GM23248 (cell line): ENCODE measurements at places on chromosomes 6 and 20. TPM values are rescaled to one million over a fixed set of nuclear protein-coding genes. Genes with fewer than 3 reads are reported as not detected.

DNA sequence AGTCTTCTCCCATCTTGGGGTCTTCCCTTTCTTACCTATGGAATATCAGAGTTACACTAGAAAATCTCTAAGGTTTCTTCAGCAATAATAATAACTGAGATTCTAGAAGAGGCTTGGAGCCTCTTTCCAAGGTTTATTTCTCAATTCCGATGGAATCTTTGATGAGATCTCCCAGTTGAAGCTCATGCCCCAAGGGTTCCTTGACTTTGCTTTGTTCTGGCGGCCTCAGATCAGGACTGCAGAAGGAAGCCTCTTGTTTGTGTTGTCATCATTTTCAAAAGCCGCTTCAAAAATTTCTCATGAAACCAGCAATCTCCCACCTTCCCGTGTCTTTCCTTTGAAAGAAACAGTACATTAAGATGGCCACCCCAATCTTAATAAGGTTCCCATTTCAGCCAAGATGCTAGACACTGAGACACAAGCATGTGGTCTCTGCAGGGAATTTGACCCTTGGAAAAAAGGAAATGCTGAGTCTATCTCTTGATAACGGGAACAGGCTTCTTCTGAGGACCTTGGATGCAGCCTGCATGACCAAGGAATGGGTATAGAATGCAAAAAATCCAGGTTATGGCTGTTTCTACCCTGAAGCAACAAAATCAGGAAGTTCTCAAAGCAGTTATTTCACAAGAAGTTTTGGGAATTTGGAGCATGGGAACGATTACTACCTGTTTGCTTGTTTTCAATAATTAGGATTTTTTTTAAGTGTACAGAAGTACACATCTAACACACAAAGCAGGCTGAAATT, 141.6 kb downstream of the CD24 start:
- DNase-seq, result no peak

- no peak for DNase-seq
Observed at GRCh38 chr20:17610566-17611289, 40.9 kb downstream of the DSTN start.

- peak; percentile 73 for DNase-seq
Observed at GRCh38 chr6:106858653-106859092, 115.9 kb downstream of the CD24 start.

Gene OPRM1
- not detected in 2 replicates for polyA plus RNA-seq

Gene MCM8
- 1.0 and 1.5 TPM in 2 replicates for polyA plus RNA-seq

DNA sequence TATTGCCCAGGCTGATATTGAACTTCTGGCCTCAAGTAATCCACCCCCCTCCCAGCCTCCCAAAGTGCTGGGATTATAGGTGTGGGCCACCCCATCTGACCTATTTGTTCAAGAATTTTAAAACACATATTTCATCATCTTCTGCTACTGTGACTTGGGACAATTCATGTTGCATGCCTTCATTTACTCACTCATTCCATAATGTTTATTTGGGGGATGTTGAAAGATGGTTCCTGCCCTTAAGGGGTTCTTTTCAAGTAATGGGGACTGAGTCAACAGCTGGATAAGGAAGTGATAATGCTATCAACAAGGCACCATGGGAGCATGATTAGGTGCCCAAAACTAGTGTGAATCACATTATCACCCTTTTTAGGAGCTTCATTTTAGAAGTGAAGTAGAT, 62.0 kb downstream of the CRYBG1 start:
- peak; percentile 34 for DNase-seq

DNA sequence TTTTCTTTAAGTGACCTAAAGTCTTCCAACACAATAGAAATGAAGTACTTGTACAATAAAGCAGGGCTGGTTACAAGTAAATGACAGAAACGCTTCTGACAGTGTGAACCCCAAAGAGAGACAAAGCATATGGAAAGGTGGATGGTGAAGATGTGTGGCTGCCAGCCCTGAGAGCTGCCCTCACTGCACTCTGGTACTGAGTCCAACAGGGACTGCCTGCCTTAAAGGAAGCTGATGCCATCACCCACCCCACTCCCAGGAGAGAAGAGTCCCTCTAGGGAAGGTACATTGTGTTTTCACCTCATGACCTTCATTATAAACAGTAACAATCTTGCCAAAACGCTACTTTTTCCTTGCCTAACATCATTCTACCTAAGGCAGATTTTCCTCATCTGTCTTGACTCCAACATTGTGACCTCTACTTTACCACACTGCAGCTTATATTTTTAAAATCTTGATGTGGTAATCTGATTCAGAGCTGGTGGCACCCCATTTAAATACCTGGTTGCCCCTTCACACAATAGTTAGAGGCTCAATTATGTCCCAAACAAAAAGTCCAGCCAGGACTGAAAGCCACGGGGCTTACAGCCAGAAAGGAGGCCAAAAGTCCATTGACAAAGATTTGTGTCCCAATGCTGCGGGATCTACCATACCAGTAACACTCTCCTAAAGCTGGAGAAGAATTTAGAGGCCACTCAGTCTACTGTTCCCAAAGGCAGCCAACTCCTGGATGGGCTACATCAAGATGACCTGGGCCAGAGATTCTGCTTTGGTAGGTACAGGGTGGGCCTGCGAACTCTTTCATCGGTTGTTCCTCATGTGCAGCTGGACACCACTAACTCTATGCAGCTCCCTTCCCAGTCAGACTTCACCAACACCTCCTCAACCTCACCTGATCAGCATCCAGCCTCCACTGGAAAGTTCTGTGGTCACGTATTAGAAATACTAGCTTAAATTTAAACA, 4.4 kb downstream of the APMAP start:
- no peak for DNase-seq

GRCh38 chr6:104686550-104687175, 173.1 kb downstream of the HACE1 start:
- DNase-seq, result no peak

- DNase-seq, result no peak
Observed at GRCh38 chr6:47992809-47993208, 118.2 kb downstream of the PTCHD4 start.

GRCh38 chr6:20217891-20218290, 5.6 kb upstream of the MBOAT1 start:
- DNase-seq, result peak; percentile 23

Gene SIGLEC1
- polyA plus RNA-seq, result not detected in 2 replicates

Gene SLC12A5
- 0.55 and 0.58 TPM in 2 replicates for polyA plus RNA-seq

DNA sequence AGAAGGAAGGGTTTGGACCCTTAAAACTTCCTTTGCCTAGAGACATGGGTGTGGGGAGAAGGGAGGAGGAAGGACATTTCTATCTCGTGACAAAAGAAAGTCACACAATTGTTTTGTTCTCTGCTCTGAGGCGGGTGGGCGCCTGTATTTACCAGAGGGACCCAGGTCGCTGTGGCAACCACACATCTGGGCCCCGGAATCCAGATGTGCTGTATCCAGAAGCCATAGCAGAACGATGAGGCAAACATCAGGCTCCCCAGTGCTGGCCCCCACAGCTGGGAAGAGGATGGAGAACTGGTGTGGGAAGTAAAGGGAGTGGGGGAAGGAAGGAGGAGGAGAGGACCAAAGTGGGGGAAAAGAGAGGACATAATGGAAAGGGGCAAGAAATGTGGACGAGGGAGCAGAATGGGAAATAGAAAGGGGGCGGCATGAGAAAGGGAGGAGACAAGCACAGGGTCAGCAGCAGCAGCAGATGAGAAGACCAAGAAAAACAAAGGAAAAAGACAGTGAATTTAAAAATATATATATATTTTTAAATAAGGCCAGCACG, 3.4 kb upstream of the TNXB start:
- peak; percentile 46 for DNase-seq

DNA sequence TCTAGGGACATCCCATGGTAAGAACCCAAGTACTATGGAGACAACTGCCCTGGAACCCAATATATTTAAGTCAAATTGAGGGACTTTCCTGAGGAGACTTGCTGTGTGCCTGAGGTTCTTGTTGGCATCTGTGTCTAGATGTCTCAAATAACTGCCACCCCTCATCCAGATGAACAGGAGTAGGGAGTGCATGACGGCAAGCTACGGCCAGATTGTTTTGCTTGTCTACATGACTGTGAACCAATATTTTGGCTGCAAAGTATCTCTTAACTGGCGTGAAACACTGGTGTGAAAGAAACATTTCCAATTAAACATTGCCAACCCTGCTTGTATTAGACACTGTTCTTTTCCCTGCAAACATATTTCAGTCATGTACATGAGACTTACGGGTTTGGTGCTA, 52.4 kb upstream of the SIM1 start:
- no peak for DNase-seq

DNA sequence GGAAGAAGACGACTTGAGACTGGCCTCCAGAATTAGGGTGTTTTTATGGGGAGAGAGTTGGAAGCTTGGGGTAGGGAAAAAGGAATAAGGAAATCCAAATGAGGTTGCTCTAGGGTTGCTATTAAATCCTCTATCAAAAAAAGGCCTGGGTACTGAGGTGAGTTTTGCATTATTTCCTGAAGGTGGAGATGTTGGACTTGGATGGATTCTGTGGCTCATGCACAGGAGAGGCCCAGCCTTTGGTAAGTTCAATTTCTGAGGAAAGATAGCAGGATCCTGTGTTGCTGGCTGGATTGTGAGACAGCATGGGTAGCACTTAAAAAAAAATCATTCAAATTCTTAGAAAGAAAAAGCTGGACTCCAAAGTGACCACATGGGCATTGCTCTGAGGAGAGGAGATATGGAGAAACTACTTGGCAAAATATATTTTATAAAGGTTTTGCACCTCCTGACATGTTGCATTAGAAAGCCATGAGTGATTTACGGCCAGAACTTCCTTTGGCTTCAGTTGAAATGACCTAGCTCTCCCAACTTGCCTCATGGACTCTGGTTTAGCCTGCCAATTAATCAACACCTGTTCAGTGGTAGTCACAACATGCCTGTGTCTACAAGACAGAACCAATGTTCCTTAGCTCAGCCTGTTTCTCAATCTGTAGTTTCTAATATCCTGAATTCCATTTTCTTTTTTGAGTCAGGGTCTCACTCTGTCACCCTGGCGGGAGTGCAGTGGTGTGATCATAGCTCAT, 152.1 kb upstream of the RALGAPA2 start:
- DNase-seq, result peak; percentile 13
